AG10803 (cell line): ENCODE measurements at places on chromosomes 7 and 10.

DNA sequence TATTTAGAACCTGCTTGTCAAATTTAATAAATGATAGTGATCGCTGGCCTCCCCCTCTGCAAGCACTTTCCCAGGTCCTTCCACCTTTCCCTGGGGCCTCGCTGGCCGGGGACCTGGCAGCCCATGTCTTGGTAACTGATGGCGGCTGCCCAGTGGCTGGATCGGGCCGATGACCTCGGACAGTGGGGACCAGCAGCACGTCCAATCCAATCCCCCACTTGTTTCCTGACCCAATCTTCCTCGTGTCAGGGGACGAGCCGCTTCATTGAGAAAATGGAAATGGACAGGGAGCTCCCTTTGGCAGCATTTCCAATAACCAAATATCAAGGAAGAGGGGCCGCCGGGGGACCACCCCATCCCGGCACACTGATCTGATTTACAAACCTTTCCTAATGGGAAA, 17.2 kb downstream of the EBF3 start:
- no peak for DNase-seq

DNA sequence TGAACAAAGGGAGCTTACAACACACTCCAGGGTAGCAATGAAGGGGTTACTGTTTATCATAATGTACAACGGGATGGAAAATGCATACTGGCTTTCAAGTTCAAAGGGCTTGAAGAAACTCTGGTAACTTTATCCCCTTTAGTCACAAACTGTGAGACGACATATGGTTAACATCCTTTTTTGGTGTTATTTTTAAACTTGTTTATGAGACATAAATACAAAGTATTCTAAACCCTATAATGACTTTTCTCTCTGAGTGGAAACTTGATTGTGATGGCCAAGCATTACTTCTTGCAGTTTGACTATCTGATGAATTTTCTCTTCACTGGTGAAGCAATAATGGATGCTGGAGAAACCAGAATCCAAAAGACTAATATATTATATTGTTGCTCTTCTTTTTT, 62.0 kb upstream of the SEMA3A start:
- DNase-seq = no peak

- DNase-seq = no peak
These were observed 8.4 kb downstream of the FOXL3 start for GRCh38 chr7:298375-298702.

DNA sequence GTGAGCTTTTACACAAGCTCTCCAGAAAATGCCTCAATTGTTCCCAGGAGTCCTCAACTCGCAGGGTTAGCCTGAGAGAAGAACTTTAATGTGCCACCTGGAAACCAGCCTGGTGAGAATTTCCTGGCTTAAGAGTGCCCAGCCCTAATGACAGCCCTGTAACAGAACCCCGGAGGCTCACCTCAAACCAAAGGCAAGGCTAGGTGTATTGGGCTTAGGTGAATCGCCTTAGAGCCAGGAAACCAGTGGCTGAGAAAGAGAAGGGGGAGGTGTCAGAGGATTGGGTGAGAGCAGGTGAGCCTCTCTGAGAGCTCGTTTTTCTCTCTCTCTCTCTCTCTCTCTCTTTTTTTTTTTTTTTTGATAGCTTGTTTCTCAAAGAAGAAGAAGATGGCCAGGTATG, 7.3 kb downstream of the OCM2 start:
- no peak for DNase-seq

- DNase-seq = no peak
These were observed 36.6 kb downstream of the ADCY1 start for GRCh38 chr7:45610660-45611299.

DNA sequence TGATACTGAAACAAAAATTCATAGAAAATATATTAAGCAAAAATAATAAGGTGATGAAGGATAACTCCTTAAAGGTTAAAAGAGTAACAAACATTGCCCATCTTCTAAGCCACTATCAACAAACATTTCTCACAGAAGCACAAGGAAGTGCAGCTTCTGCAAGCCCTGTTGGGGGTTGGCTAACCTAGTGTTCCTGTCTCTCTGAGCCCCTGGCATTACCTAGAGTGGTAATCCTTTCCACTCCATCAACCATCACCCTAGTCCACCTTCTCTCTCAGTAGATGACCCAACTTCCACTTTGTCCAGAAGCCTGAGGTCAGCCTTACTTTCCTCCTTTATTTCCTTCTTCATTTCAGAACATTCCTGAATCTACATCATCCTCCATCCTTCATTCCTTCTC, 59.7 kb downstream of the HIPK2 start:
- DNase-seq = no peak

DNA sequence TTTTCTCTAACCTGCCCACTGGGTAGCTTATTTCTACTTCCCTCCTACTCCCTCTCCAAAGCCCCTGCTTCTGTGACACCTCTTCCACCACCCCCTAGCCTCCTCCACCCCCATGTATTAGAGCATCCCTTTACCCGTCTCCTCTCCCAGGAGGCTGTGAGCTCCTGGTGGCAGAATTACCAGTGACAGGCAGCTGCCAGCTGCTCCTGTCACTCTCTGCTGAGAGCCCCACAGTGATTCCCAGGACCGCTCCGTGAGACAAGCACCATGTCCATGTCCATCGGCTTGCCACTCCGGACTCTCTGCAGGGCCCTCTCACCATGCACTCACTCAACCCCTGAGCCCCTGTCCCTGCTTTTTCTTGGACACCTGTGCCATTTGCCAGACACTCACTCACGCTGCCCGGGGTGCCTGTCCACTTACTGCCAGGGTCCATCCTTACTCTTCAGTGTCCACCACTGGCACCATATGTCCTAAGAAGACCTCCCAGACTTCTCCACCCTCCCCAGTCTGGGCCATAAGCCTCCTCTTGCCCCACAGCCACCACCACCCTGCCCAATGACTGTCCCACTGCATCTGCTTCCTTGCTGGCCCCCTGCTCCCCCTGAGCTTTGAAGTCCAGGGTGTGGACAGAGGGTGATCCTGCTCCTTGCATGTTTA, 9.8 kb downstream of the WDFY4 start:
- DNase-seq = no peak

- DNase-seq = peak; percentile 84
These were observed 150.1 kb downstream of the PLPP4 start for GRCh38 chr10:120607016-120607709.

GRCh38 chr7:117157241-117158209, 165.3 kb downstream of the WNT2 start:
- peak; percentile 98 for DNase-seq

- DNase-seq = no peak
These were observed 64.1 kb downstream of the PTPRZ1 start for GRCh38 chr7:121936951-121937623.

GRCh38 chr7:70000737-70001348, 402.6 kb downstream of the AUTS2 start:
- DNase-seq = no peak

- no peak for DNase-seq
These were observed 199.7 kb upstream of the MAGI2 start for GRCh38 chr7:79653136-79653631.

- DNase-seq = no peak
These were observed 335.3 kb downstream of the MAGI2 start for GRCh38 chr7:79118143-79118542.

- DNase-seq = no peak
These were observed 3.1 kb downstream of the PAX2 start for GRCh38 chr10:100748231-100749058.

DNA sequence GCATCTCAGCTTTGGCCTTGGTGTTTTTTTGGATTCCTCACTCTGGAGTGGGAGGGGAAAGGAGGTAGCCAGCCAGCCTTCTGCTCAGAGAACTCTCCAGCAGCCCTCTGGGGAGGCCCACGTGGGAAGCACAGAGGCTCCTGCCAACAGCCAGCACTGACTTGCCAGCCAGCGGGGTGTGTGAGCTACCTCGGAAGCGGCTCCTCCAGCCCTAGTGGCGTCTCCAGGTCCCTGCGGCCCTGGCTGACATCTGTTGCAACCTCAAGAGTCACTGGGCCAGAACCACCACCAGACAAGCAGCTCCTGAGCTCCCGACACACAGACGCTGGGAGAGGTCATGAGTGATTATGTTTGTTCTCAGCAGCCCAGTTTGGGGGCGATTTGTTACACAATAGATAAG, 180.2 kb upstream of the FZD8 start:
- DNase-seq = peak; percentile 82

DNA sequence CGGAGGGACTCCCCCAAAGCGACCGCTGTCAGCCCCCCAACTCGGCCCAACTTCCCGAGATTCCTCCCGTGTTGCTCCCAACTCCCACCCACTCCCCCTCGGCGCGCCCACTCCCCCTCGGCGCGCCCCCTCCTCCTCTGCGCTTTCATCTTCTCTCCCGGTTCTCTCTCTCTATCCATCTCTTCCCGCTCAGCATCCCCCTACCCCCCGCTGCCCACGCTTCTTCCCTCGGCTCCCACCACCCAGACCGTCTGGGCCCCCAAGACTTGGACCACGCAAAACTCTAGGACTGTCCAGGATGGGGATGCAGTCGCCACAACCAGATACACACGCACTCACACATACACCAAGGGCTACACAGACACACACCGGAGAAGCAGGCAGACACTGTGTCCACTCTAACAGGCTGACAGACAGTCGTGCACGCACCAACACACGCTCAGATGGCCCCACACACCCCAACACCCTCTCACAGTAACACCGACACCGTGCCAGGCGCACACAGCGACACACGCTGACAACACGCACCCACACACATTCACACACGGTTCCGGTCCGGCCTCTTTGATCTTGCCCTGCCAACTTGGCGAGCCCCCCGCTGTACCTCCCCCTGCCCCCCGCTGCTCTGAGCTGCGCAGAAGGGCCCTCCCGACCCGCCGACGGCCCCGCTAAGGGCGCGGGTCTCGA, 1.1 kb downstream of the GRID1 start:
- no peak for DNase-seq

DNA sequence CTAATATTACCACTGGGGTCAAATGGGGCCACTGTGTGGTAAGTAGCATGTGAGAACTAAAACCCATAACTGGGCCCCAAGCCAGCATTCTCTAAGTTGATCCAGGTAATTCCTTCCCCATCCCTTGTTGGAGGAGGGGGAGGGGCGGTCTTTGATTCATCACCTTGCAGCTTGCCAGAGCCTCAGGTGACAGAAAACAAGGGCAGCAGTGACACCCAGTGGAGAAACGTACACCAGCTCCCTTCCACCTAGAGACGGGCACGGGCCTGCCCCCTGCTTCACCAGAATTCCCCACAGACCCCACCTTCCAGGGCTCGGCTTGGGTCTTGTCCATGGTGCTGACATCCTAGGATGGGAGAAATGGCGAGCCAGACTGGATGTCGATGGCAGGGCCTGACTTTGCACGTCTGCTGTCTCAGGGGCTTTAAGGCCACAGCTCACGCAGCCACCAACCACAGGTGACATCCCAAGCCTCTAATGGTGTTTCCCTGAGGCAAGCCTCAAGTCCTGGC, 102.0 kb downstream of the STRA8 start:
- DNase-seq = peak; percentile 3

GRCh38 chr7:143381427-143382125, 431 bp downstream of the ZYX start:
- DNase-seq = peak; percentile 76
